ENCODE measurements at places on chromosomes 3 and 15.

DNA sequence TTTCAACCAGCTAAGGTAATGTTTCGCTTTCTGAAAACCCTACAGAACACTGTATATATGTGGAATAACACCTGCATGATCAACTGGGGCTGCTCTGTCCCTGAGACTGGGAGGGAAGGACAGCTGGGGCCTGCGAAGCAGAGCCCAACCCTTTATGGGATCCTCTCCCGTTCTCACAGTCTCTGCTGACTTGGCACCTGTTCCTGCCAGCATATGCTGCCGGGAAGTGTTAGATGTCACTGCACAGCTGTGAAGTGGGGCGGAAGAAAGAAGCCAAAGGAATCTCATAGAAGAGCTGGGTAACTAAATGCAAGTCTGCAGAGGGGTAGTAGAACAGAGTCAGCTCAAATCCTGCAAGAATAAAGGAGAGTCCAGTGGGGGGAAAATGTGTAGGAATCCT is 29.6 kb downstream of the LRRC3B start:
- no peak for DNase-seq

- DNase-seq, result no peak
These were observed 67.7 kb upstream of the CDV3 start for GRCh38 chr3:133505813-133506212.

DNA sequence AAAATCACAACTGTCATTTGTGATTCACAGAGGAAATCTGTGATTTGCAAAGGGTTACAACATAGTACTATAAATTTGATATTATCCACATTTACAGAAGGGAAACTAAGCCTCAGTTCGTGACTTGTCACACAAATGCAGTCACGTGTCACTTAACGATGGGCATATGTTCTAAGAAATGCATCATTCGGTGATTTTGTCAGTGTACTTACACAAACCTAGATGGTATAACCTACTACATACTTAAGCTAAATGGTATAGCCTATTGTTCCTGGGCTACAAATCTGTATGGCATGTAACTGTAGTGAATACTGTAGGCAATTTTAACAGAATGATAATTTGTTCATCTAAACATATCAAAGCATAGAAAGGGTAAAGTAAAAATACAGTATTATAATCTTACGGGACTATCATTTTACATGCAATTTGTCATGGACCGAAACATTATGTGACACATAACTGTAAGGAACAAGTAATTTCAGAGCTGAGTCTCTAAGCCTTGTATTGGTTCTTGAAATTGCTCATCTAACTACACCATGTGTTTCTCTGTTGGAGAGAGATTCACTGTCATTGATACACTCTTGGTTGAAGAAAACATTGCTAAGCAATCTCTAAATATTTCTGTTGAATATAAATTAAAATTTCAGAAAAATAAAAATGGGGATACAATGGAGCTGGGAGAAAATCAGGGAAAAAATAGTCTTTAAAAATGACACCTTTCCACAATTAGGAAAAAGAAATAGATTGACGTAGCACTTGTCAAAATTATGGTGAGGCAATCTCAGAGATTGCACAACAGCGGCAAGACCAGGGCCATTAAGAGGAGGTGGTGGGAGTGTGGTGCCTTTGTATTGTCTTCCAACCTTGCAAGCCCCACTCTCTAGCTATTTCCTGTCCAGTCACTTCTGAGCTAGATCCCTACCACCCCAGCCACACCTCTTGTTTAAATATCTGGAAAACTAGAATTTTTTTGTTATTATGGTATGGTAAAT is 645.8 kb upstream of the TBL1XR1 start:
- DNase-seq, result no peak

- no peak for DNase-seq
These were observed 62.0 kb downstream of the ABHD2 start for GRCh38 chr15:89150287-89150686.

DNA sequence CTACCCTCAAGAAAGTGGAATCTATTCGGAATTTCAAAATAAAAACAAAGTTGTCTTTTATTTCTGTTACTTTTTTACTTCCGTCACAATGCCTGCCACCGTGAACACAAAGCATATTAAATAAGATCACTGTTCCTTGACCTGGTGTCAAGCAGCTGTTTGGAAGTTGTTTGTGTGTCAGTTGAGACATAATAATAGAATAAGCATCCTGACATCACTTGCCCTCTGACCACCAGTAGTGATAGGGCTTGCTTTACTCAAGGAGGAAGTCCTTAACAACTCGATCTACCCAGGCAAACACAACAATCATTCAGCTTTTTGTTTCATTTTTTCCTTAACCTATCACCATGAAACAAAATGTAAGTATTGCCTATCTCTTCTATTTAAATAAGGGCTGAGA is 454.4 kb upstream of the RASGRP1 start:
- no peak for DNase-seq

- peak; percentile 27 for DNase-seq
These were observed 112.5 kb downstream of the ADAMTS9 start for GRCh38 chr3:64575211-64575844.

DNA sequence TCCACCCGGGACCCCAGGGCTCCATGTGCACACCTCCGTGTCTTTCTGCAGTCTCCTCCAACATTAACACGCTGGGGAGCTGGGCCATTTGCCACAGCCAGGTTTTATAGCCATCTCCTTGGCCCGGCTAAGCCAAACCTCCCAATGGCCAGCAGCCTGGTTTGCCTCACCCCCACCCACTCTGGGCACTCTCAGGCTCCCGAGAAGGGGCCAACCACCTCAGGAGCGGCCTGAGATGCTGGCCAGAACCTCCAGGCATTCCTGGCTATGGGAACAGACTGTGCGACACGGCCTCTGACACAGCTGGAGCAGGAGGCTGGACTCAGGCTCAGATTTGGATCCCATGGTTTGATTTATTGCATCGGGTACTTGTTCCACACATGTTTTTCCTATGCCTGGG is 289.7 kb downstream of the RPLP1 start:
- no peak for DNase-seq

- DNase-seq, result no peak
These were observed 52.2 kb downstream of the ANXA2 start for GRCh38 chr15:60345598-60345997.

- no peak for DNase-seq
These were observed 568 bp downstream of the SENP2 start for GRCh38 chr3:185586686-185587039.

- DNase-seq, result no peak
These were observed 10.4 kb downstream of the TTC14 start for GRCh38 chr3:180612364-180612763.

- DNase-seq, result no peak
These were observed 33.0 kb upstream of the LACTB start for GRCh38 chr15:63088533-63089245.

DNA sequence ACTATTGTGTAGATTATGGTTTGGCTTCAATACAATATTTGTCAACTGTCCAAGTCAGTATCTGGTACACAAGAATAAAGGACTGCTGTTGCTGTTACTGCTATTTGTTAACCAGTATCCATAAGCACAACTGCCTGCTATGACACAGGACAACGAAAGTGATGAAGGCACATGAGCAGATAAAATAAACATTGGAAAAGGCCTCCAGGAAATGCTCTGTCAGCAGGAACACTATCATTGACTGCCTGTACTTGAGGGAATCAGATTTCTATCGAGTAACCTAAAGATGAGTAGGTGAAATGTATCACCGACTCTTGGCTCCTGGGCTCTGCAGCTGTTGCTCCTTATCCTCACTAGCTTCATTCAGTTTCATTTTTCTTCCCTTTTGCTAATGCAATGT is 56.5 kb downstream of the FMN1 start:
- DNase-seq, result no peak

DNA sequence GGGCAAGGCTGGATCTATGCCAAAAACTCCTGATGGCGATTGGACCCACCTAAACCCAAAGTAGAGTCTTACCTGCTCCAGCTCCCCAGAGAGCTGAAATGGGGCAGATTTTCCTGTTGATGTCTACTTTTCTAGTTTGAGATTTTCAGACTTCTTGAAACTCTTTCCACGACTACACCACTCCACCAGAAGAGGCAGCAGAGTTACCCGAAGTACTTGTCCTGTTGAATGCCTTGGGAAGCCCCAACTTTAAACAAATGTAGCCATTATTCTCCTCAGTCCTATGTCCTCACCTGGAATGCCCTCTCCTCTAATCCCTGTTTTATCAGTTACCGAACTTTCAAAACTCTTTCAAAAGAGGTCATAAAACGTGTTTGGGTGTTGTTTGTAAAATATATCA is 843.8 kb downstream of the VGLL3 start:
- DNase-seq, result no peak

DNA sequence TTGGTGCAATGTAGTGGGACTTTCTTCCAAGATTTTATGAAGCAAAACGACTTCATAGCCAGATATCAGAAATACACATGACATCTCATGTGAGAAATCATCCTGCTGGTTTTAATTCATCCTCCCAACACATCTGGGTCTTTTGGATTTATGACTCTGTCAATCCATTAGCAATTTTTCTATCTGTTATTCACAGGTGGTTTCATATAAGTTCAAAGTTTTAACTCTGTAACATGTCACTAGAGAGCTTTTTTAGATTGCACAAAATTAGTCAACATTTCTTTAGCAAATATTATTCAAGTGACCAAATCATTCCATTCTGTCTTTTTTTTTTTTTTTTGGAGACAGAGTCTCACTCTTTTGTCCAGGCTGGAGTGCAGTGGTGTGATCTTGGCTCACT is 30.4 kb downstream of the SQOR start:
- DNase-seq, result peak; percentile 13

DNA sequence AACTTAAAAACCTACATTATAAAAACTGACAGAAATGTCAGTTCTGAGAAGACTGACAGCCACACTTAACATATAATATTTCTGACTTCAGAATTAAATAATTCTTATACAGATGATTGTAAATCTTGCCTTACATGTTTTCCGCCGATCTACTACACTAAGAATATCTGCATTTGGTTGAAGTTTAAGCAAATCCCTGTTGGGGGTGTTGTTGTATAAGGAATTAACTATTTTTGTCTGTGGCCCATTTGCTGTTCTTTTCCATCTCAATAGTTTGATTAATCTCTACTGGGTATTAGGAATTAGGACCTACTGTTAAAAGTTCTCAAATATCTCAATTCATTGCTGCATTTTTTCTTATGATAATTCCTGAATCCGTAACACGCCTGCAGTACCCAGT is 838.3 kb upstream of the ROBO1 start:
- DNase-seq, result no peak

- DNase-seq, result no peak
These were observed 3.7 kb downstream of the SLC38A3 start for GRCh38 chr3:50208677-50209344.

DNA sequence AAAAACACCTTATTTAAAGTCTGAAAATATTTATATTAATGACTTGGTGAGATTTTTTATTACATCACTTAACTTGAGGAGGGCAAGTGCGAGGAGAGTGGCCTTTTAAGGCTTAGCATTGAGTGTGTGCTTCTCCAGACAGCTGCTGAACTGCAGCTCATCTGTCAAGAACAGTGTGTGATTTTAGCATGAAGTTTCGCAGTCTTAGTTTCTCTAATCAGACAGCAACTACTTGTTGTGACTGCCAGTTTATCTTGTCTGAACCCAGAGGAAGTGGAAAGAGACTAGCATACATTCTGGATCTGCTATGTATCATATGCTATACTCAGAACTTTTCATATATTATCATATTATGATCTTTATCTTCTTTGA is 291.7 kb upstream of the ROPN1 start:
- DNase-seq, result no peak

- DNase-seq, result no peak
These were observed 58.1 kb downstream of the TGFBR2 start for GRCh38 chr3:30664459-30664858.

DNA sequence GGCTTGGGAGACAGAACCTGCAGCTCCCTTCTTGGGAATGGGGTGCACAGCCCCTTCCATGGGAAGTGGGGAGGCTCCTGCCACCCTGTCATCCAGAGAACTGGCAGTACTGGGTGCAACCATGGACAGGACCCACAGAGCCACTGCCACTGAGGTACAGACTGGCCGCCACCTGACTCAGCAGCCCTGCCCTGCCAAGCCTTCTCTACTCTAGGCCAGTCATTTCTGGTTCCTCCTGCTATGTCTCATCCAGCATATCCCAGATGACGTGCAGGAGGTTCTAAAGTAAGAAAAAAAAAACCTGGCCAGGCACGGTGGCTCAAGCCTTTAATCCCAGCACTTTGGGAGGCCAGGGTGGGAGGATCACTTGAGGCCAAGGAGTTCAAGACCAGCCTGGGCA is 76.9 kb upstream of the RPL32 start:
- no peak for DNase-seq

DNA sequence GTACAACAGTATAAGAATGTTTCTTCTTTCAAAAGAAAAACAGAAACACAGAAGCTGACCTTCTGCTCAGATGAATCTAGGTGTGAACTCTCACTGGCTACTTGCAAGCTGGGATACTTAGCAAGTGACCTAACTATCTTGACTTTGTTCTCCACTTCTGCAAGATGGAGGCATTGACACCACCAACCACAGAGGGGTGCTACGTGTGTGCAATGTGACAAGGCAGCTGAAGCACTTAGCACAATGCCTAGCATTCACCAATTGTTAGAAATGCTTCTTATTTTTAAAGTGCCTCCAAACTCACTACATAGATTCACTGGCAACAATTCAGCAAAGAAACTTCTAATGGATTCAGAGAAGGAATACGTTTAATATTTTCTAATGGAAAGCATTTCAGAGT is 331.4 kb upstream of the WNT5A start:
- no peak for DNase-seq

GRCh38 chr3:76661527-76662250 is 378.2 kb upstream of the ROBO2 start:
- no peak for DNase-seq

- DNase-seq, result no peak
These were observed 40.2 kb upstream of the ZFAND6 start for GRCh38 chr15:80019168-80019745.

GRCh38 chr15:99114511-99115299 is 9.8 kb downstream of the SYNM start:
- DNase-seq, result no peak

GRCh38 chr3:38190481-38190881 is 25.1 kb downstream of the OXSR1 start:
- DNase-seq, result no peak

DNA sequence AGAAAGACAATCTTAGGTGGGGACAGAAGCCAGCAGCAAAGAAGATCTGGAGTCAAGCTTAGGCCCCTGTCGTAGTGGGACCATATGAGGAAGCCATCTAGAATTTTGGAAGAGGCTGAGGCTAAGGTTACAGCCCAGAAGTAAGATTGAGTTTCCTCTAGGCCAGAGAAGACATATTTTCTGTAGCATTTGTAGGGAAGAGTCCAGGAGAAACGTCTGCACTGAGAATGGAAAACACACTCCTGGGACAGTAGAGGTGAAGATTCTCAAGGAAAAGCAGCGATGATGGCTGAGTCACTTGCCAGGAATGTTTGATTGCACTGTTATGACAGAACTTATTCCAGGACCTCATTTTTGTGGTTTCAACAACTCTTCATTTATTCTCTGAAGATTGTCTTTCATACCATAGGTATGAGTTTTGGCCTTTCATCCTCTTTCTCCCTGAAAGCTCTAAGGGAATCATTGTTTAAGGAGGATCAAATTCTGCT is 107.2 kb downstream of the GTPBP8 start:
- peak; percentile 68 for DNase-seq
